ENCODE measurements at places on chromosomes 13 and 19.

DNA sequence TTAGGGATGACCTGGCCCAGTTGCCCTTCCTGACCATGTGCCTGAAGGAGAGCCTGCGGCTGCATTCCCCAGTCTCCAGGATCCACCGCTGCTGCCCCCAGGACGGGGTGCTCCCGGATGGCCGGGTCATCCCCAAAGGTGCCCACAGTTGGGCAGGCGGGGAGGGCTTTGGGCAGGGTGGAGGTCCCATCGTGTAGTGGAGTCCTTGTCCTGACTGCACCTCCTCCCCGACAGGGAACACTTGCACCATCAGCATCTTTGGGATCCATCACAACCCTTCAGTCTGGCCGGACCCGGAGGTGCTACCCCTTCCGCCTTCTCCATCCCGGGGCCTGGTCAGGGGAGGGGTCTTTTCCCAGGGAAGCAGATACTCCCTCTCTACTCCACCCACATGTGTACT is 31.7 kb upstream of the CYP4F8 start:
- DNase-seq, result no peak

DNA sequence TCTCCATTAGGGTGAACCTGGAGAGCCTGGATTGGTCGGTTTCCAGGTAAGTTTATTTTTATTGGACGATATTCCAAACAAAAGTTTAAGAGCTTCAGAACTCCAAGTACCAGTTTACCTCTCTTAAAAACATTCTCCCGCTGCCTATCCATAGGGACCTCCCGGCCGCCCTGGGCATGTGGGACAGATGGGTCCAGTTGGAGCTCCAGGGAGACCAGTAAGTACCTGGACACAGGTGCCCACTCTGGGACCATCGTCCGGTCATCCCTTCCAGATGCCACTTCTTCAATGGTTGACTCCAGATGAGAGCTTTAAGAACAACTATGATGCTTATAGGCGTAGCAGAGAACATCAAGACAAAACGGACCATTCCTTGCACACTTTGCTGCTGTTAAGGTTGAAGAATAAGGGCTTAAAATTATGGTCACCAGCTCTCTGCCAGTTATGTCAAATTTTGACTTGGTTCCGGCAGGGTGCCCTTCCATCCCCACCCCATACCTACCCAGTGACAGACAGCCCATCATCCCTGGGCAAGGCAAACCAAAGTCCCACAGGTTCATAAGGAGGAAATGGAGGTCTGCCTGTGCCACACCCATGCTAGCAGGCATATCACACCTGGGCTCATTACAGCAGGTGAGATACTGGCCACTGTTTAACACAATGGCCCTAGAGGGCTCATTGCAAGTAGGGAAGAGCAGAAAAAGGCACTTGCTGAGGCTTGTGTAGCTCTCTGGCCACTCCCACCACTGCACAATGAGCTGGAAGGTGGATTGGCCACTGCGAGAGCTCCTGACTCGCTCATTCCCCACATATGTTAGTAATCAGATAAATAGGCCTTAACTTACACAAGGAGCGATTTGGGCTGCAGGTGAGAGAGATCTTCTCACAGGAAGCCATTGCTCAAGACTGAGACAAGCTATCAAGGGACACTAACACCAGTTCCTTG is 123.6 kb downstream of the COL4A2 start:
- DNase-seq, result no peak

- no peak for DNase-seq
These were observed 397.1 kb downstream of the SLITRK5 start for GRCh38 chr13:88068316-88068715.

GRCh38 chr13:109148243-109148642 is 518.8 kb downstream of the MYO16 start:
- no peak for DNase-seq

DNA sequence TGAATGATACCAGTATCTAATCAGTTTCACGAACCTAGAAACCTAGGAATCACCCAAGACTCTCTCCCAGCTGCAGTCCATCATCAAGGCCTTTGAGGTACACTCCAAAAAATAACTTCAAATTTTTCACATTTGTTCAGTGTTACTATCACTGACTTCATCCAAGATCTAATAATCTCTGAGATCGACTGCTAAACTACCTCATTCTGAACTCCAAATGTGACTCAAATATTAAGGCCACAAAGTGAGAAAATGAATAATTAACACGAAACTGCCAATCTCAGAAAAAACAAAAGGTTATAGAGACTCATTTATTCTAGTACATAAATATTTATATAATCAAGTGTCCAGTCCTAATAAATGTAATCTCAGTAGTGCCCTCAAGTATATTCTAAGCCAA is 430.3 kb upstream of the ATXN8OS start:
- no peak for DNase-seq

DNA sequence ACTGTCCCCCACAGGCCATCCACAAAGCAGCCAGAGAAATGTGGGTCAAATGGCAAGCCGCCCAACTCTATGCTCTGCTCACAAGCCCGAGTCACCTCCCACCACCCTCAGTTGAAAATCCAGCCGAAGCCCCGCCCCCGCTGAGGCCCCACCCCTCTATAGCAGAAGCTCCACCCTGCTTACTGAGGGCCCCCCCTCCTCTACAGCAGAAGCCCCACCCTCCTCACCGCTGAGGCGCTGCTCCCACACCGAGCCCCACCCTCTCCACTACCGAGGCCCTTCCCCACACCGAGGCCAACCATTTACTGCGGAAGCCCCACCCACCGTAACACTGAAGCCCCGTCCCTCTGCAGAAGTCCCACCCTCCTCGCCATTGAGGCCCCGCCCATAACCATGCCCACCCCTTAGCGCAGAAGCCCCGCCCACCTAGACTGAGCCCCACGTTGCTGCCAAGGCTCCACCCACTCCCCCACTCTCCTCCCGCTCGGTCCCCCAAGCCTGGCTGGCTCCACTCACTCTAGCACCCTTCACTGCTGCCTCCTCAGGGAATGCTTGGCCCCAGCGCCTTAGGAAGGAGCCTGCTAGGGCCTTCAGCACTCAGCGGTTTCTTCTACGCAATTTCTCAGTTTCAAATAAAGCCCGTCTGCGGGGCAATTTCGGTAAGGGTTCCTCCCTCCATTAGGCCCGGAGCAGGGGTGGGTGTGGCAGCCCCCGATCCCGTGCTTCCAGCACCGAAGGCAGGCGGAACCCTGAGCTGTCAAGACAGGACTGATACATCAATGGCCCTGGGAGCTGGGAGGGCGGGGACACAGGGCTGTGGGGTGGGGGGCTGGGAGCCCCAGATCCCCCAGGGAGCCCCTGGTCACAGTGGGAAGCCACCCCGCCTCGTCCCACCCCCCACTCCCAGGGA is 9.0 kb upstream of the MYDGF start:
- no peak for DNase-seq

DNA sequence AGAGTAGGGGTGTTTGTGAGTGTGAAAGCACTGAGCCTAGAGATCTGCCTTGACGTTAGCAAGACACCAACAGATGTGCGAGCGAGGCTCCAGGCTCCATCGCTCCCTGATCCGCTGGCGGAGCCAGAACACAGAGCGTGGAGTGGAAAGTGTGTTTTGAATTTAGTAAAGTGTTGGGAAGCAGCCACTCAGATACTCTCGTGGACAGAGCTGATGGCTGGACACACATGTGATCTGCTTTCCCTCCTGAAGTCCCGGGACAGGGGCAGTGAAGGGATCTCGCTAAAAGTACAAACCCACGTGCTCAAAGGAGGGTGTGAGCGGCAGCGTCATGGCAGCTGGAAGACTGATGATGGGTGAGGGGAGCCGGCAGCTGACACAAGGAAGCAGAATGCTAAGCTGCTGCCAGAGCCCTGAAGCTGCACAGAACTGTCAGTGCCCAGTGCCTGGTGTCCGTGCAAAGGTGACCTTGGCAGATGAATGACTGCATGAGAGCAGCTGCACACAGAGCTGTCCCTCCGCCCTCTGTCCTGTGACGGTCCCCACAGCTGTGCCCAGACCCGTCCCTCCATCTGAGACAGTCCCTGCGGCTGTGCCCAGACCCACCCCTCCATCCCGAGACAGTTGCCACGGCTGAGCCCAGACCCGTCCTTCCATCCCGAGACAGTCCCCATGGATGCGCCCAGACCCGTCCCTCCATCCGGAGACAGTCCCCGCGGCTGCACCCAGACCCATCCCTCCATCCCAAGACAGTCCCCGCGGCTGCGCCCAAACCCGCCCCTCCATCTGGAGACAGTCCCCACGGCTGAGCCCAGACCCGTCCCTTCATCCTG is 29.6 kb upstream of the TMEM255B start:
- DNase-seq, result no peak

GRCh38 chr13:70255406-70255991 is 147.2 kb upstream of the KLHL1 start:
- no peak for DNase-seq

DNA sequence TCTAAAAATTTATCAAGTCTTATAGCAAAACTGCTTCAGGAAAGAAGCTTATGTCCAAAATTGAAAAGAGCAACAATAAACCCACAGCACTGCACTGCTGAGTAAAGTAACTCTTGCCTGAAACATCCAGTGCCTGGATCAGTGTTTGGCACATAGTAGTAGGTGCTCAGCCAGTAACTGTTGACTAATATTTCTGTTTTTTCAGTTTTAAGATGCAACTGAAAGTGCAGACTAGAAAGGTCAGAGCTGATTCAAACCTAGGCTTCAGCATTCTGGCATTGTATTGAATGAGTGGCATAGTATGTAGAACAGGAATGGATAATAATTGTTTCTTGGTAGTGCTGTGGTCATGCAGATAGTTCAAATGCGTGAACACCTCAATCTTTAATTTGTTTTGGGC is 67.6 kb downstream of the UBL3 start:
- DNase-seq, result no peak

- DNase-seq, result no peak
These were observed 11.9 kb upstream of the PLAUR start for GRCh38 chr19:43681821-43682220.

DNA sequence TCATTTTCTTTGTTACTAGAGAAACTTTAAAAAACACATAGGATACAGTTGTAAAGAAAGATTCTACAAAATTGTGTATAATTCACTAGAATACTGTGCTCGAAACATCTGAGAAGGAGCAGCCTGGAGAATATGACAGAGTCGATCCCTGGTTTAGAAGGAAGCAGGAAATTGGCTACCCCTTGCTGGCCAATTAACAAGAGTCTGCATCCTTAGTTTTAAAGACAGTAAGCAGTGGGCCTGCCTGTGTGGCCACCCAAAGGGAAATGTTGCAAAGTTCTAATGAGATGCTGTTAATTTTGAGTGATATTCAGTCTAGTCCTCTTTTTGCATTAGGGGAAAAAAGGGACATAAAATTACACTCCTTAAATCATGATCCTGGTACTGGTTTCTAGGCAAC is 988.6 kb downstream of the PCDH17 start:
- DNase-seq, result no peak

GRCh38 chr19:2112516-2113320 is 16.0 kb downstream of the IZUMO4 start:
- no peak for DNase-seq

- no peak for DNase-seq
These were observed 1.6 kb downstream of the ZNF71 start for GRCh38 chr19:56596676-56597075.

All from T-helper 9 cell (primary cell).